ENCODE measurements at places on chromosomes 5 and 9. TPM values are rescaled to one million over a fixed set of nuclear protein-coding genes. Genes with fewer than 3 reads are reported as not detected.

DNA sequence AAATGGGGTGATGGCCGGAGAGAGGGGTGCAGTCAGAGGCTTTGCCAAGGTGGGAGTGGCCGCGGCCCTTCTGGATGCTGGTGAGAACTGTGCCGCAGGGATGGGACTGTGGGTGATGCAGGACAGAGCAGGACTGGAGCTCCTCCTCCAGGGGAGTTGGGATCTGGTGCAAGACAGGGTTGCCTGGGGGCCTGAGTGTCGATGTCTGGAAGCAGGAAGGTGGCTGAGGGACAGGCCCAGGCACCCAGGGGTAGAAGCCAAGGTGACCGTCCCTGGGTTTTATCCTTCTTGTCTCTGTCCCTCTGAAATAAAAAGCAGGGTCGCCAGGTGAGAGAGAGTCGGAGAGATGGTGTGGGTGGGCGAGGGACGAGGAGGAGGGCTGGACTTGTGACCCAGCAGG, 89.1 kb upstream of the IER5L start:
- no peak for DNase-seq

DNA sequence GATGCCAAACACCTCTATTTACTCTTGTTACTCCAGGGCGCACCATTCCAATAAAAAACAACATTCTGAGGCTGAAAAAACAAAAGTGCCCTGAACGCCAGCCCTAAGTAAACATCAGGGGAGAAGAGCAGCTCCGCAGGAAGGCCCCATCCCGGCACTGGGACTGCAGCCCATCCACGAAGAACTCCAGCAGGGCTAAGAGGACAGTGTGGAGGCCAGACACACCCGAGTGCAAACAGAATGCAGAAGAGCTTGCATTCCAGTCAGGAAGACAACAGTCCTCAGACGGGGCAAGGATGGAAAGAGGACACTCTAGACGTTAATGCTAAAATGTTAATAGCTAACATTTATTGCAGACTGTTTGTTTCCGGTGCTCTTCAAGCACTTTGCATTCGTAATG, 33.0 kb downstream of the FAM240B start:
- DNase-seq, result no peak

GRCh38 chr5:31770132-31770720, 131.3 kb downstream of the PDZD2 start:
- DNase-seq, result no peak

DNA sequence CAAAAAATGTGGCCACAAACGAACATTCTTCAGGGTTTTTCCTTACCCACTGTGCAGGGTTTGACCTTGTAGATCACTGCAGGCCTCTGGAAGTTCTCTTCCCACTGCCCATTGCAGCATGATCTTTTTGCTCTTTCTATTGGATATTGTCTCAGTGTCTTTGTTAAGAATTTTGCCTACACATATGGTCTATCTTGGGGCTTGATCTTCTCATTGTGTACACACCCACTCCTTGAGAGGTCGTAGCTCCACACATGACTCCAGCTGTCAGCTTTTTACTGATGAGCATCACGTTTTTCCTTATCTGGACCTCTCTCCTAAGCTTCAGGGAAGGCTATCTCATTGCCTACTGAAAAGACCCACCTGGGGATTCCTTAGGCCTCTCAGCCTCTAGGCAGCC, 3.0 kb upstream of the GLRX start:
- DNase-seq, result no peak

GRCh38 chr9:116280529-116280928, 126.9 kb downstream of the PAPPA start:
- DNase-seq, result no peak

- no peak for DNase-seq
Observed at GRCh38 chr5:135694012-135694411, 115.2 kb upstream of the CXCL14 start.

The CXCL14 gene
- total RNA-seq, result not detected

The SLC4A9 gene
- total RNA-seq, result 0.35 TPM
